PC-3 (cell line): ENCODE measurements at places on chromosomes 11 and 22.

GRCh38 chr11:926341-926916 is 759 bp downstream of the AP2A2 start:
- DNase-seq = peak; percentile 47

DNA sequence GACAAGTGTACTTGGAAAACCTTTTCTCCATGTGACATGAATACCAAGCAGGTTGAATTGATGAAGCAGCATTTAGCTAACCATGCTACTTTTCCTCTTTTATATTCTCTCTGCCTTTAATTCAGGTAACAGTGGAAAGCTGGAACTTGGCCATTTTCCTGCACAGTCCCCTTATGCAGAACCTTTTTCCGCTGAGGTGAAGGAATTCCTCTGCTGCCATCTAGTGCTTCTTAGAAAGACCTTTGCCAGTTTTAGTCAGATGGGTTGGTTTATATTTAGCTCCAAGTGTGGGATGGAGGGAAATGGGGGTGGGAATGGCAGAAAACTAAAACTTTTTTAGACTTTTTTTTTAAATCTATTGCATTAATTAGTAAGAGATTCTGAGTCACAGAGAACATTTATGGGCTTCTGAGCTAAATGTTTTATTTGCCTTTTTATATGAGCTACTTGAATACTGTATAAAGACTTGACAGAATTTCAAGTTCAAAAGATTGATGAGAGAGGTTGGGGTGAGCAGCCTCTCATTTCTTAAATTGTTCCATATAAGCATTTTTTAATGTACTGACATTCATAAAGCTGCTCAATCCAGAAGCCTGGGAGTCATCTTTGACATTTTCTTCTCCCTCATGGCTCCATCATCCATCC is 153.9 kb upstream of the ZC3H12C start:
- peak; percentile 94 for DNase-seq

DNA sequence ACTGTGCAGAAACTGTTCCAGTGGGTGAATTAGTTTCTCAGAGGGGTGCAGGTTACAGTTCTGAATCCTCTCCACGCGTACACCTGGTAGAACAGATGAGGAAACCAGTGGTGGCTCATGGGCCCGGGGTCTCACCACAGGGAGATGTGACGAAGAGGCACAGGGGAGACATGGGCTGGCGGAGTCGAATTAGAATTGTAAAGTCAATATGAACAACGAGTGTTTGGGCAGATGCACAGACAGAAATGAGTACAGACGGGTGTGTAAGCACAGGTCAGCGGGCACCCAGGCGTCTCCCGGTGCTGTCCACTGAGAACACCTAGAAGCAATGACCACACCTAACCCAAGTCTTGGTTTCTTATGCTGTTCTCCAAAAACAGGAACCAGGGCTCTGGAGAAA is 41.8 kb downstream of the GNB1L start:
- DNase-seq = no peak

DNA sequence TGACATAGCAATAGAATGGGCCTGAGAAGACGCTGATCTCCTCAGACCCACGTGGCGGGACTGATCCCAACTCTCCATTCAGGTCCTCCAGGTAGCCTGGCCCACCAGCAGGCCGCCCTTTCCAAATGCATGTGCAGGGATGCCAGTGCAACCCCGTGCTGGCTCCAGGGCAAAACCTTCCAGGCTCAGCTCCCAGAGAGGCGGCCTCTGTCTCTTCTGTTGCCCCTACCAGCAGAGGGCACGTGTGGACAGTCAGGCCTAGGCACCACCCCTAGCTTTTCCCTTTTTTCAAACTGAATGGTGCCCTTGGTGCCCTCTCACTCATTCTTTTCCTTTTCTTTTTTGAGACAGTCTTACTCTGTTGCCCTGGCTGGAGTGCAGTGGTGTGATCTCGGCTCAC is 121.7 kb downstream of the OSBP2 start:
- DNase-seq = no peak

- no peak for DNase-seq
These were observed 1270.6 kb downstream of the LRRC4C start for GRCh38 chr11:40188848-40189247.

GRCh38 chr11:12196308-12196707 is 85.9 kb downstream of the MICAL2 start:
- no peak for DNase-seq

DNA sequence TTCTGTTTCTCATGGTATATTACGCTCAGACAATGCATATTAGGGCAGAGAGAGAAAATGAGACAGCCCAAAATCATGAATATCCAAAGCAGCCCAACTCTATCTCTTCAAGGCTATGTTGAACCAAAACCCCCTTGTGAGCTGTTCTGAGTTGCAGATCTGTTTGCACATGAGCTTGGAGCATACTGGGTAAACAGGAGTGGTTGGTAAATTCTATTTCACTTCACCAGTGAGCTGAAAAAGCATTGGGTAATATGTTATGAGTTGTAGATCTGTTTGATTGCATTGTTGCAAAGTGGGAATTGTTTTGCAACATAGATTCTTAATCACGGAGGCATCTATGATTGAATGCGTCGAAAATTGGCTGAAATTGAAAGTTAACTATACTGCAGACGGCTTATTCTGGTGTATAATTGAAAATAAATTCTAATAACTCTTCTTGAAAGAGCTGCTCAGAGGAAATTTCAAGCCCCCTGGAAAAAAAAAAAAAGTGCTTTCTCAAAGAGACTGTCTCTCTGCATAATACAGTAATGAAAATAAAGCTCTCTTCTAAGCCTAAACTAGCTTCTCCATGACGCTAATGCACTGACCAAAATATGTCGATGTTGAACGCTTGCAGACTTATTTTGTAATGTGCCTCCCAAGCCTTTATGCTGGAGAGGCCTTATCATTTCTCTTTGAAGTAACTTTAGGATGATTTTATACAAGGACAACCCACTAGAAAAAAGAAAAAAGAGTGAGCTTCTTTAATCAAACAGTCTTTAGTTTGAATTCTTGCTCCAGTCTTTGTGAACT is 263.7 kb downstream of the NTM start:
- no peak for DNase-seq

DNA sequence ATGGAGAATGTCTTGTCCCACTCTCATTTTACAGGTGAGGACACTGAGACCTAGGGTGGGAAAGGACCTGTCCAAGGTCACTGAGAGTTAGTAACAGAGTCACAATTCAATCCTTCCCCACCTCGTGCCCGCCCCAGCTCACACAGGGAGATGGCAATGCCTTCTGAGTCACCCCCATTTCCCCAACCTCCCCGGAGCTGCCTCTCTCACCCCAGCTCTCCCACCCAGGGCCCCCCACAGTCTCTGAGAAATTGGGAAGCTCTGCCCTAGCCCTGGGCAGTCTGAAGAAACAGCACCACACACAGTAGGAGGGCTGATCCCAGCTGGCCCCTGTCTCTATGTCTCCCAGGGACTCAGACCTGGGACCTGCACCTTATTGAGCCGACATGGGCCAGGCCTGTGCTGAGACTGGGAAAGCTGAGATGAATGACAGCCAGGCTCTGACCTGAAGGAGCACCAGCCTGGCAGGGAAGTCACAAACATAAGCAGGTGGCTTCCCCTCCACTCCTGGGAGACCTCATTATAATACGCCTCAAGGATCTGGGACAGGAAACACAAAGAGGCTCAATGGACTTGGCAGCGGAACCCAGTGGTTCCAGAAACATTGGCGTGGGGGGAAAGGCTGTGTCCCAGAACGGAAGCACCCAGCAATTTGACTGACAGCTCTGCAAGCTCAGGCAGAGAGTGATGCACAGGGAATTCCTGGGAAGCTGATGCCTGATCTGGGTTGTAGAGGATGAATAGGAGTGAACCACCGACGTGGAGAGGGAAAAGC is 51.0 kb downstream of the CD6 start:
- no peak for DNase-seq

GRCh38 chr11:35800970-35801953 is 138.7 kb downstream of the TRIM44 start:
- DNase-seq = no peak

DNA sequence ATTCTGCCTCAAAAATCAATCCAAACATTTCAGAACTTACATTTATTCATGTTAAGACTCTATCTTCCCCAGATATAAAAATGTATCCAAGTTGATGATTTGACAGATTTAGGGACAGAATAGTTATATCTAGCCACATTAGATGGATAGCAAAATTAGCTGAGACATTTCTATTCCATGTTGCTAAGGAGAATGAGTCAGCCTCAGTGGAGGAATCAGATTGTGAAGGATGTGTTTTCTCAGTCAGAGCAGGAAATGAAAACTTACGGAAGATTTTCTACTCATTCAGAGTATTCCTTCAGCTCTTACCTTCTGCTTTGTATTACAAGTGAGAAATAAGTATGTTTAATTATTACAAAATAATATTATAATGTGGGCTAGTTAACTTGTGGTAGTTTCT is 556.3 kb upstream of the ANO3 start:
- DNase-seq = peak; percentile 28

DNA sequence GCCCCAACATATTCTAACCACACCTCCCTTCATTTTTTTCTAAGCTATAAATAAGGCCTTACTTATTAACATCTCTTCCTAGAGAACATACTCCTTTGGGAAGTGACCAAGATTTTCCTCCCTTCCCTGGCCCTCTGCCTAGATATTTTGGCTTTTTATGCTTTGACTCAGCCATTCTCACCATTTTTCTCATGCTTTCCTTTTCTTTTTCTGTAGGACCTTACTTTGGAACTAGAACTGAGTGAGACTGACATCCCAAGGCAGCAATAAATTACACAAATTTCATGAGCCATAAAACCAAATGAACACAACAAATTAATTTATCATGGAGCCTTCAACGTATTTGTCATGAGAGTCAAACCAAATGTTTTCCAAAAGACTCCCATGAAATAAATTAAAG is 142.7 kb upstream of the CTSC start:
- peak; percentile 97 for DNase-seq

DNA sequence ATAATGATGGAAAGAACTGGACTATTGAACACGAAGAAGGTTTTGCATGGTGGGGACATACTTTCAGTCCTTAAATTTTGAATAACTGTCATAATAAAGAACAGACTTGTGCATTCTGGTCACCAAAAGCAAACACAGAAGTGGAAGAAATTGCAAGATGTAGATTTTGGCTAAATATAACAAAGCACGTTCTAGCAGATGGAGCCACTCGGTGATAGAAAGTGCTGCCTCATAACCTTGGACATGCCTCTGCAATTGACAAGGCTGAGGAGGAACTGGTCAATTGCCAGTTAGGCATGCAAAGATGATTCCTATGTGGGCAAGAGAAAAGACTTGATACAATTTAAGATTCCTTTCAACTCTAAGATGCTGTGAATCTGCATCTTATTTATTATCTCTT is 244.1 kb upstream of the ZC3H12C start:
- DNase-seq = no peak

DNA sequence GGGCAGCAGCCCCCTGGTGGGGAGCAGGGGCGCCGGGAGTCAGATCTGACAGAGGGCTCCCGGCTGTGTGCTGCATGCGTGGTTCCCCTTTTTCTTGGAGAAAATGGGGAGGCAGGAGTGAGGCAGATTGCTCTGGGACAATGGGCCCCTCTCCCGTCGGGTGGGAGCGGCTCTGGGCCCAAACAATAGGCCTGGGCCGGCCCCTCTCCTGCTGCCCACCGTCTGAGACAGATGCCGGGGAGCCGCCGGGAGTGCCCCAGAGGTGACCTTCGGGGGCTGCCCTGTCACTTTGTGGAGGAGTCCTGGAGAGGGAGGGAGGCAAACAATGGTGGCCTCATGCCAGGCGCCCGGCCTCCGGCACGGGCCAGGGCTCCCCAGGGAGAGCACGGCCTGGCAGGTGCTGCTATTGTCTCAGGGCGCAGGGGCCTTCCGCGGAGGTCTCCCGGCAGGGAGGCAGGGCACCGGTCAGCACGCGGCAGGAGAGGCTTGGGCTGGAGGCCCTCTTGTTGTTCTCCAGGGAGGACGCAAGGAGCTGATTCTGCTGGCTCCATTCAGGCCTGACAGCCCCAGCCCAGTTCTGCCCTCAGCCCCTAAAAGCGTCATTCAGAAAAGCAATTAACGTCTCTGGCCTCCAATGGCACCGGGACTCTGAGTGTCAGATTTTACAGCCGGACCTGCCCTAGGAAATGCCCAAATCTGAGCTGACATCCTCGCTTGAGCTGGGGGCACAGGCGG is 44.8 kb downstream of the SMIM38 start:
- no peak for DNase-seq
